AG10803 (cell line): ENCODE measurements at places on chromosomes 2 and 18.

DNA sequence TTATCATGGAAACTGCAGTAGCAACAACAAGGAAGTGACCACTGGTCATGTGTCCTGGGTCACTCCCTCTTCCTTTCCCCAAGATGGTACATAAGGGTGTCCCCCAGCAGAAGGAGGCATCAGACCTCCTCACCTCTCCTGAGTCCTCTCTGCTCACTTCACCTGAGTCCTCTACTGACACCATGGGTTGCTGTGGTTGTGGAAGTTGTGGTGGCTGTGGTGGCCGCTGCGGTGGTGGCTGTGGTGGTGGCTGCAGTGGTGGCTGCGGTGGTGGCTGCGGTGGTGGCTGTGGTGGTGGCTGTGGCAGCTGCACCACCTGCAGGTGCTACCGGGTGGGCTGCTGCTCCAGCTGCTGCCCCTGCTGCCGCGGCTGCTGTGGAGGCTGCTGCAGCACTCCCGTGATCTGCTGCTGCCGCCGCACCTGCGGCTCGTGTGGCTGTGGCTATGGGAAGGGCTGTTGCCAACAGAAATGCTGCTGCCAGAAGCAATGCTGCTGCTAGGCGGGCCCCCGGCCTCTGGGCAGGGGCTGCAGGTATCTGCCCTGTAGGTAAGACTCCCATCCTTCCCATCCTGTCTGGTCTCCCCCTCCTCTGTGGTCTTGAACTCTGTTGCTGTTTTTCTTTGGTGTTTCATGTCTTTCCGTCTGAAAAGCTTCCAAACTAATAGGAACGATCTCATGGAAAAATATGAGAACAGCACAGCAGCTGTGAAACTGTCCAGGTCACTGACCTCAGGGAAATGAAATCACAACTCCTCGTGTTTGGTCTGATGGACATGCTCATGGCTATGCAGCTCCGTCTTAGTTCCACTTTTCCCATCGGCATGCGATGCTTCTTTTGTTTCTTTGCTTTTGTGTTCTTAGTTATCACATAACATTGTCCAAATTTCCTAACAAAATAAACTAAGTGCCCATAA, at the start of gene SCYGR4:
TSS of gene SCYGR4 (plus strand) at position 183 of the 915 bp plus-strand sequence. CDS start at position 183, 0 bp downstream.
- no peak for DNase-seq

GRCh38 chr2:75607400-75607798, 39.2 kb upstream of the MRPL19 start:
- DNase-seq = no peak

- DNase-seq = no peak
These were observed 66.5 kb downstream of the EPG5 start for GRCh38 chr18:45900623-45901022.

- no peak for DNase-seq
These were observed 308.3 kb upstream of the EPAS1 start for GRCh38 chr2:45988879-45989278.

DNA sequence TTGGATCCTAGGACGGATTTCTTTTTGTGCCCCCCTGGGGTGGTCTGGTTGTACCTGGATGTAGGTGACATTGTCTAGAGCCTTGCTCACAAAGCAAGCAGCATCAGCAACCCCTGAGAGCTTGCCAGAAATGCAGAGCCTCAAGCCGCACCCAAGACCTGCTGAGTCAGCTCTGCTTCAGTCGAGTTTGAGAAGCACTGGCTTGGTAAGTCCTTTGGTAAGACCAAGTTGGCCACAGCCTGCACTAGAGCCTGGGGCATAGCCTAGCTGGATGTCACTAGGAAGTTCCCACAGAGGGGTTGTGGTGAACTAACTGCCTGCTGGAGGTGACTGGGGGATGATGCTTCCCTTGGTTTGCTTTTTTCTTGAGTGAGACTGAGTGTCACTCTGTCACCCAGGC, 6.2 kb downstream of the ABCG5 start:
- peak; percentile 4 for DNase-seq

DNA sequence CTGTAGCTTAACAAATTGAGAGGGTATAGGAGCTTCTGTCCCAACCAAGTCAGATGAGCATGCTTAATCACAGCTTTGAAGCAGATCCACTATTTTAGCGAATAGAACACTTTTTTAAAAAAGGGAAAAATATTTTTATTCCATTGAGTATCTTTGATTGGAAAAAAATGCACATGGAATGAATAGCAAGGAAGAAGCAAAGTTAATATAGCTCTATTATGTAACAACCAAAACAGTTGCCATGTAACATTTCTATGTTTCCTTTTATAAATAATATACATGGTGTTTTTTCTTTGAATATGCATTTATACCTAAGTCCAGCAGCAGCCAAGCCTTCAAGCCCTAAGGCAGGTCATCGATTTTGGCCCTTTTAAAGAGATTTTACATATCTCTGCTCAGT, 21.4 kb upstream of the SPTBN1 start:
- no peak for DNase-seq

DNA sequence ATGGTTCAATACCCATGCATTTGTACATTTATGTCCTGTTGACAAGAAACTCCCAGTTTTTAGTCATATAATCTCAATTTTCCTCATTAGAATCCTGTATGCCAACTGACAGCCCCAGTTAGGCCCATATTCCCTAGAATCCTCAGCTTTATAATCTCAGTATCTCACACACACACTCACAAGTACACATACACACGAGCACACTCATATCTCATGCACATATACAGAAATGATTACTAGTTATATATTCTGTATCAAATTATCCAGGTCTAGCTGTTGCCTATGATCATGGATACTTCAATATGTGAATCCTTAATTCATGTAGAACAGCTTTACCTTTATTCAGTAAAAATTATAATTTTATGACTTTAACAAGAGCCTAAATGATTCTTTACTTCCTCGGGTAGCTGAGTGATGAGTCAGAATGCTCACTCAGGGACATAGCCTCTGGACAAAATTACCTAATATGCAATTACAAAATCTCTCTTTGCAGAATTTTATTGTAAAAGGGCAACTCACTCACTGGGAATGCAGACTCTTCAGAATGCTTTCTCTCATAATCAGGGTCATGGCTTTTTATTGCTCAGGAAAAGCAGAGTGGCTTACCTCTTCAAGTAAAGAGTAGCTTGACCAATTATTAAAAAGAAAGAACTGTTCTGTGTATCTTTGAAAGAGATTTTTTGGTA, 193.6 kb upstream of the PIK3C3 start:
- DNase-seq = peak; percentile 85

DNA sequence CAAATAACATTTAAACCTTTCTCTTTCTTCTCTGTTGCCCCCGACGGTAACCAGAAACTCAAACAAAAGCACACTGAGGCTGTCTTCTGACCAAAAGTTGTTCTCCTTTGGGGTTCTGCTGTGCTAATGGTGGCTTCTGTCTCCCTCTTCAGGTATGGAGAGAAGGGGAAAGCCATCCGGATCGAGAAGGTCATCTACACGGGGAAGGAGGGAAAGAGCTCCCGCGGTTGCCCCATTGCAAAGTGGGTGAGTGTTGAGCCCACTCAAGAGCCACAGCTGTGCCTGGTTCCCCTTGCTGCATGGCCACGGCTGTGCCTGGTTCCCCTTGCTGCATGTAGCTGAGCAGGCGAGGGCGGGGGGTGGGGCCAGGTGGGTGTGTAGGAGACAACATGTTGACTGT, 67.4 kb downstream of the BOLA3 start:
- DNase-seq = no peak
